ENCODE measurements at places on chromosomes 2 and 18.
A peak's percentile ranks its signal among the peaks of the same experiment; 100 is the strongest.

GRCh38 chr2:2646433-2647051, 315.5 kb upstream of the MYT1L start:
- no peak for DNase-seq

DNA sequence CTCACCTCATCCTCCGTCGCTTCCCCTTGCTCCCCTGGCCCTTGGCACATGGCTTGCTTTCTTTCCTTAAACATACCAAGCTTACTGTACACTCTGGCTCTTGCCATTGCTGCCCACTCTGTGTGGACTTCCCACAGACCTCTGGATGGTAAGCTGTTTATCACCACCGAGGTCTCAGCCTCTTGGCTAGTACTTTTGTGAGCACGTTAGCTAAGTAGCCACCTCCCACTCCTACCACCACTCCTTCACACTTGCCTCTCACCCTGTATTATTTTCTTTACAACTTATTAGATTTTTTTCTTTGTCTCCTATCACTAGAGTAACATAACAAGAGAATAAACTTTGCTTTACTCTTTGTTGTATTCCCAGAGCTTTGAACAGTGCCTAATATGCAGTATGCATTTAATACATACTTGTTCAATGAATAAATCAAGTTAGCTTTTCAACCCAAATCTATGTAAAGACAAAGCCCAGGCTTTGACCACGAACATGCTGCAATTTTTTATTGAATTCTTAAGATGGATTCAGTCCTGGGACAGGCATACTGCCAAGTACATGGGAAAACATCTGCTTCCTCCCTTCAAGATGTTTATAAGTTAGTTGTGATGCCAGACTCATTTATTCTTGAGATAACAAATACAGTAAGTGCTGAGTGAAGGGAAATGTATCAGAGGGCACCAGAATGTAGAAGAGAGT, 25.0 kb upstream of the MSGN1 start:
- peak; percentile 58 for DNase-seq

DNA sequence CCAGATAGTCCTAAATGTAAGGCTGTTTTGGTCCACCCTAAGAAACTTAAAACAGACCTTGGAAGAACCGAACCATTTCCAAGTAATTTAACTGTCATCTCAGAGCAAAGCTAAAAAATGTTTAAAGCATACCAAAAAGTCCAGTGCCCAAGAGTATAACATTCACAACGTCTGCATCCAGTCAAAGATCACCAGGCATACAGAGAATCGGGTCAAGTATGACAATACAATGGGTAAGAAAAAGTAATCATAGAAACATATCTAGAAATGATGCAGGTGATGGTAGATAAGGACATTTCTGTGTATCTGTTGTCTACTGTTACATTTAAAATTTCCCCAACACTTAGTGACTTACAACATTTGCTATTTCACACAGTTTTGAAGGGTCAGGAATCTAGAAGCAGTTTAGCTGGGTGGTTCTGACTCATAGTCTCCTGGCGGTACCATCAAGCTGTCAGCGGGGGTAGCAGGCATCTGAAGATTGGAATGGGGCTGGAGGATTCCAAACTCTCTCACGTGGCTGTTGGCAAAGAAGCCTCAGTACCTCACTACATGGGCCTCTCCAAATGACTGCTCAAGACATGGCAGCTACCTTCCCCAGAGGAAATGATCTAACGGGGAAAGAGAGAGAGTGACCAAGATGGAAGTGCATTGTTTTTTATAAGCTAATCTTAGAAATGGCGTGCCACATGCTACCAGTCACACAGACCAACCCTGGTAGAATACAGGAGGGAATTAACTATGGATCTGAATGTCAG, 36.6 kb upstream of the DYNC2LI1 start:
- DNase-seq = peak; percentile 58

- no peak for DNase-seq
Observed at GRCh38 chr2:229642371-229642770, 72.0 kb downstream of the DNER start.

DNA sequence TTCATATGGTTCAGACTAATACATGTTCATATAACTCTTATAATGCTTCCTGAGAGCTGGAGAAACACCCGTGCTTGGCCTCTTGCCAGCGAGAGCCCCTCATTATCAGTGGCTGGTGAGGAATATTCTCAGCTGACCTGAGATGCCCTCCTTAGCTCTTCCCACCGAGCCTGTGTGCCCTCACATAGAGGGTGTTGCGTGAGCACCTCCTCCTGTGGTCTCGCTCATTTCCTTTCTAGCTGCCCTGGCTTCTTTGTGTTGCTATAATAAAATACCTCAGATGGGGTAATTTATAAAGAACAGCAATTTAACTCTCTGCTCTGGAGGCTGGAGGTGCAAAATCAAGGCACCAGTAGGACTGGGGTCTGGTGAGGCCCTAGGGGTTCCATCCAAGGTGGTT, 80.5 kb upstream of the ALKAL2 start:
- no peak for DNase-seq

GRCh38 chr18:63444580-63444979, 22.3 kb upstream of the VPS4B start:
- peak; percentile 87 for DNase-seq

- no peak for DNase-seq
Observed at GRCh38 chr2:44723921-44724320, 217.6 kb upstream of the SIX3 start.

GRCh38 chr2:217256251-217256650, 396.4 kb upstream of the TNP1 start:
- DNase-seq = no peak

DNA sequence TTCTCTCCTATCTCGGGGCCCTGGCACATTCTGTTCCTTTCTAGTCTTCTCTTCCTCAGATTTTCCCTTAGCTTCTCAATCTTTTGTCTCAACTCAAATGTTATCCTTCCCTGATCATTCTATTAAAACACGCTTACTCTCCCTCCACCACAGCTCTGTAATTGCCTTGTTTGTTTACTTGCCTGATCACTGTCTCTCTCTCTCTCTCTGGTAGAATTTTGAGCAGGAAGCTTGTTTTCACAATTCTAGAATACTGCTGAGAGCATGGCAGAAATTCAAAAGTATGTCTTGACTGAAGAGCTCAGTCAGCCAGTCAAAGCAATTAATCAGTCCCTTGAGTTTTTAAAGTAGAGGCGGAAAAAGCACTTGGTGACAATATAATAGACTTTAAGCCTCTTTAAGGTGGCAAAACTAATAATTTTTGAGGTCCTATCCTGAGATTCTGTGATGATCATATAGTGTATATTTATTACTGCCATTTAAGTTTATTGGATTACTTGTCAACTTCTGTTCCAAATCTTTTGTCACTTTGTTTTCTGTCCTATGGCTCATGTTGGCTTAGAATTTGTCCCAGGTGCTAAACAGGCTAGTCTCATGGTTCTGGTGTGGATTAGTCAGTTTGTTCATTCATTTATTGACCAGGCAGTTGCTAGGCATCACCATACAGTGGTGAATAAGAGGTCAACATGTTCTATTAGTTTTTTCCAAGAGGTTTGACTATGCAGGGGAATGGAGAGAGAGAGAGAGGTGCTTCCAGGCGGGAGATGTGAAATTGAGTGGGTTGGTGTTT, 2.3 kb downstream of the PSMD1 start:
- DNase-seq = no peak

DNA sequence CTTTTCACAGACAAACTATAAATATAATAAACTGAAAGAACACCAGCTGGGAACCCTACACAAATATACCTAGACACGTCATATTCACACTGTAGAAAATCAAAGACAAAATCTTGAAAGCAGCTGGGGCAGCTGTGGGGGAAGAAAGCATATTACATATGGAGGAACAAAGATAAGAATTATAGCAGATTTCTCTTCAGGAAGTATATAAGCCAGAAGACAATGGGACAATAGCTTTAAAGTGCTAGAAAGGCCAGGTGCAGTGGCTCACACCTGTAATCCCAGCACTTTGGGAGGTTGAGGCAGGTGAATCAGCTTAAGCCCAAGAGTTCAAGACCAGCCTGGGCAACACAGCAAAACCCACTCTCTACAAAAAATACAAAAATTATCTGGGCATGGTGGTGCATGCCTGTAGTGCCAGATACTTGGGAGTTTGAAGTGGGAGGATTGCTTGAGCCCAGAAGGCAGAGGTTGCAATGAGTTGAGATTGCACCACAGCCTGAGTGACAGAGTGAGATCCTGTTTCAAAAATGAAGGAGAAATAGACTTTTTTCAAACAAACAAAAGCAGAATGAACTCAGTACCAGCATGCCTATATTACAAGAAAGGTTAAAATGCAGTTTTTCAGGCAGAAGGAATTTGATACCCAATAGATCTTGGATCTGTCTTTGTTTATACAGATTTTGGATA, 26.8 kb upstream of the ERCC3 start:
- DNase-seq = no peak

All from fibroblast of the conjunctiva (primary cell).